ENCODE measurements at places on chromosomes 7 and 10.

GRCh38 chr7:25643770-25644394 lies 415.6 kb upstream of the NPVF start:
- DNase-seq, result no peak

- no peak for DNase-seq
Measured at GRCh38 chr10:43249151-43249961, 17.5 kb downstream of the RASGEF1A start.

DNA sequence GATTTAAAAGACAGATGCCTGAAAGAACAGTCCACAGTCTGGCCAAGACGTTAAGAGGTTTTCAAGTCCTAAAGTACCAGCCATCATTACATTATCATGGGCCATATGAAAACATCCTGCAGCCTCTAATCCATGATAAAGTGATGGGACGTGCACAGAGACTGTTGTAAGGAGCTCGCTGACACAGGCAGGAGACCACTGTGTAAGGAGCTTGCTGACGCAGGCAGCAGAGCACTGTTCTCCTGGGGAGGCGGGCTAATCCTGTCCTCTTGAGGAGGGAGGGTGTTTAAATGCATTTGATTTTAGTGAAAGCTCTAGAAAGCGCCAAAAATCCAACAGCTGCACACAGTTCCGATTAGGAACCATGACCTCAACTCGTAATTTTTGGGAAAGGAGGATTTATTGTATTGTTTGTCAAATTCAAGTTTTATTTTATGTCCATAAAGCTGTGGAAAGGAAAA lies 16.9 kb downstream of the SVIL start:
- no peak for DNase-seq

GRCh38 chr7:22860784-22861482 lies 38.3 kb upstream of the TOMM7 start:
- DNase-seq, result peak; percentile 70

- no peak for DNase-seq
Measured at GRCh38 chr10:14050598-14050997, 280.1 kb downstream of the FRMD4A start.

DNA sequence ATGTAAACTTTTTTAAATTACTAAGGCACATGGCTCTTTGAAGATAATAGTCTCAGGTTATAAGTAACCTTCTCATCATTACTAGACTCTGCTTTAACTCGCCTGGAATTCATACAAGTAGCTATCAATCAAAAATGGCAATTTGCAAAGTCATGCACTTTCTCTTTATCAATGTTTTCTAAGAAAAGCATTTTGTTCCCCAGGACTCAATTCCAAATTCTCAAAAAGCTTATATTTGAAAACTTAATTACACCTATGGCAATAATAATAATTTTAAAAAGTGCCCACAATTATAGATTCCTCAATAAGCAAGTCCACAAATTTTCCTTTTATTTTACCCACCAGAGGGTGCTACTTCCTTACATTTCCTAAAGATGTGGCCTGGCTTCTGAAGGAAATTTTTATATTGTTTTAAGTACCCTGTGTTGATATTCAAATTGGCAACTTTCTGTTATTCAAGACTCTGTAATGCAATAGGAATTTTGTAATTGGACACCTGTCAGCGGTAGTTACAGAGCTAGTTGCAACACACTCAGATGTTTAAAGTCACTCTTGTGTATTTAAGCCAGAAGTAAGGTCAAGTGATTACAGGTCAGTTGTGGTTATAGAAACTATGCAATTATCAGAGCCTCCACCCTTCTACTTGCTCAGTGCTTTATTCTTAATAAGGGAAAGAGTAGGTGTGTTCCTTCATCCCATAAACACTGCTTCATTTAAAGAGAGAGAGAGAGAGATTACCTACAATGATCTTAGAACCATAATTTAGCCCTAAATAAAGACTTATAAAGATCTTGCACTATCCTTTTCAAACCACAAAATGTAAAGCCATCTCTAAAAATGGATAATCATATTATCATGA lies 47.1 kb upstream of the HYAL4 start:
- DNase-seq, result peak; percentile 72

- no peak for DNase-seq
Measured at GRCh38 chr10:66929375-66929774, 3.5 kb downstream of the LRRTM3 start.

All from ELR (cell line).